CD4-positive, alpha-beta T cell treated with Interleukin-15 for 1 hour (primary cell): ENCODE measurements at places on chromosomes 7 and 10.

DNA sequence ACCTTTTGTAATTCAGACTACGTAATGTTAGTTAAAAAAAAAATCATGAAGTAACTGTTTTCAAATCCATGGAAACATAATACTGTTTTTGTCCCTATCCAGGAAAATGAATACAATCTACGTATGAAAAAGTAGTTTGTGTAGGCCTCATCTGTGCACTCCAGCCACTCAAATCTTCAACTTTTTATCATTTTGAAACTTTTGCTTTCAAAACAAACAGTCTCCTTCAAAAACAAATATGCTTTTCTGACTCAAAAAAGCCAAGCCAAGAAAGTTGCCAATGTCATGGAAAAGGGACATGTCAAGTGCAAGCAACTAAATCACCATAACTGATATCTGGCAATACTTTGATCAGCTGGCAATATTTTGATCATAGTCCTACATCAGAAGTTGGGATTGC lies 13.1 kb downstream of the THNSL1 start:
- no peak for DNase-seq

DNA sequence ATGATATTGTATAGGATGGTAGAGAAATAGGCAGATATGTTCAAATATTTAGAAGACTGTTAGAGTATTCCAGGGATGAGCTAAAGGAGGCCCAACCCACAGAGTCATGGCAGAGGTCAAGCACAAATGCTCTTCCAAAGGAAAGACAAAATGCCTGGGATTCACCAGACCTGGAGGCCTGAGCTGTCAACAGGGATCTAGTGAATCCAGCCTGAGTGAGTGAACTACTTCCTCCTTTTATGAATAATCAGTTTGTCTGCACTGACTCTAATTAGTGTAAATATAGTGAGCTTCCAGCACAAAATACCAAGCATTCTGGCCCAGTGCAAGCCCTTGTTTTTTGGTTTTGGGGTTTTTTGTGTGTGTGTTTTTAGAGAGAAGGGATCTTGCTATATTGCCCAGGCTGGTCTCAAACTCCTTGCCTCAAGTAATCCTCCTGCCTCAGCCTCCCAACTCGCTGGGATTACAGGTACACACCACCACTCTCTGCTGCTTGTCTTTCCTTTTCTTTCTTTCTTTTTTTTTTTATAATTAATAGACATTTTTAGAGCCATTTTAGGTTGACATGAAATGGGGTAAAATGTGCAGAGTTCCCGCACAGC lies 244.4 kb downstream of the SKIDA1 start:
- no peak for DNase-seq

GRCh38 chr10:101848894-101849351 lies 5.3 kb upstream of the KCNIP2 start:
- no peak for DNase-seq

GRCh38 chr7:29574659-29575058 lies 11.0 kb downstream of the PRR15 start:
- no peak for DNase-seq

- no peak for DNase-seq
Observed at GRCh38 chr7:90857603-90858002, 261.5 kb downstream of the CDK14 start.

DNA sequence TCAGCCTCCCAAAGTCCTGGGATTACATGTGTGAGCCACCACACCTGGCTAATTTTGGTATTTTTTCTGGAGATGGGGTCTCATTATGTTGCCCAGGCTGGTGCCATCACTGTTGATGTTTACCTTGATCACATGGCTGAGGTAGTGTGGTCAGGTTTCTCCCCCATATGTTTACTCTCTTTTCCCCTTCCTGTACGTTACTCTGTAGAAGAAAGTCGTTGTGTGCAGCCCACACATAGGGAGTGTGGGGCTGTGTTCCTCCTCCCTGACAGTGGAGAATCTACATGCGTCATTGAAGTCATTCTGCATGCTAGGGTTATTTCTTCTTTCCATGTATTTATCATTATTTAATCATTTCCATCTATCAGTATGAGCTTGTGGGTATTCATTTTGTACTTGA lies 16.3 kb upstream of the ORAI2 start:
- peak; percentile 35 for DNase-seq

DNA sequence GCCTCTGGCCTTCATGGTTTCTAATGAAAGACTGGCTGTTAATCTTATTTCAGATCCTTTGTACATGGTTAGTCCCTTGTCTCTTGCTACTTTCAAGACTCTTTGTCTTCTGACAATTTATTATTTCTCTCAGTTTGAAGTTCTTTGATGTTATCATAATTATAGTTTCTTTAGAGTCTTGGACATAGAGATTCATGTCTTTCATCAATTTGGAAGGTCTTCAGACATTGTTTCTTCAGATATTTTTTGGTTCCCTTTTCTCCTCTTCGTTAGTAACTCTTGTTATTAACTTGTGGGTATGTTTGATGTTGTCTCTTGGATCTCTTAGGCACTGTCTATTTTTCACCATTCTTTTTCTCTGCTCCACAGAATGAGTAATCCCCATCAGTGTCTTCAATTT lies 8.7 kb downstream of the ZNF37A start:
- no peak for DNase-seq

DNA sequence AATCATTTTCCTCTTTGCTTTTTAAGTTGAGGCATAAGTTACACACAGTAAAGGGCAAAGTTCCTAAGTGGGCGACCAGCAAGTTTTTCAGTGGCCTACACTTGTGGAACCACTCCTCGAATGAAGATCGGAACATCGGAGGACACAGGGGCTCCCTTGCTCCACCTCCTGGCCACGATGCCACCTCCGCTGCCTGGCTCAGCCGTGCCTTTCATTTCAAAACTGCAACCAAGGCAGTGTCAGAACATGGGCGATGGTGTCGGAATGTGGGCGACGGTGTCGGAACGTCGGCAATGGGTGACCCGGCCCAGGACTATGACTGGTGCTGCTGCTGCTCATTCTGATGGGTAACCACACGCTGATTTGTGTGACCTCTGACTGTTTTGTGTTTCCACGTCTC lies 9.6 kb upstream of the VIPR2 start:
- no peak for DNase-seq

GRCh38 chr10:33052263-33052875 lies 94.3 kb upstream of the ITGB1 start:
- DNase-seq, result no peak

GRCh38 chr7:70830060-70830395 lies 301.9 kb upstream of the GALNT17 start:
- no peak for DNase-seq

GRCh38 chr10:124640538-124641231 lies 103.5 kb downstream of the FAM53B start:
- DNase-seq, result peak; percentile 58

DNA sequence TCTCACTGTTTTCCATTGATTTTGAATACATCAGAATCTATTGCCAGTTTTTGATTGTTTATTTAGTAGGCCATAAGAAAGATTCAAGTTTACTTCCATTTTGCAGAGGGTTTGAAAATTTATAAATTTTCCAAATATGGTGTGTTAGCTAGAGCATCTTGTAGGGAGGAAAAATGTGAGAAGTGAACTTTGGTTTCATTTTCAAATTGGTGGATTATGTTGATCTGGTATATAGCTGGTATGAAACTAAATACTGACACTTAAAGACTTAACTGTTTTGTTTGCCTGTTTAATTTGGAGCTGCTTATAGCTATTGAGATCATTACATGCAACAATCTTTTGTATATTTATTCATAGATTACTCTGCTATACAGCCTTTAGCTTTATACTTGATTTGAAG lies 108.1 kb downstream of the ADAM22 start:
- DNase-seq, result no peak

DNA sequence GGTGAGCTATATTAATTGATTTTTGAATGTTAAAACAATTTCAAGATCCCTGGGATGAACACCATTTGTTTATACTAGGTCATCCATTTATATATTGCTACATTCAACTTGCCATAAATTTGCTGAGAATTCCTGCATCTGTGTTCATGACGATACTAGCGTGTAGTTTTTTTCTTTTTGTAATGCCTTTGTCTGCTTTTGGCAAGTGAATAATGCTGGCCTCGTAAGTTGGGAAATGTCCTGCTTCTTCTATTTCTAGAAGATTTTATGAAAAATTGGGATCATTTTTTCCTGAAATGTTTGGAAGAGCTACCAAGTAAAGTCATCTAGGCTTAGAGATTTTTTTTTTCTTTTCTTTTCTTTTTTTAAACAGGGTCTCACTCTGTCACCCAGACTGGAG lies 12.9 kb upstream of the MEST start:
- no peak for DNase-seq

DNA sequence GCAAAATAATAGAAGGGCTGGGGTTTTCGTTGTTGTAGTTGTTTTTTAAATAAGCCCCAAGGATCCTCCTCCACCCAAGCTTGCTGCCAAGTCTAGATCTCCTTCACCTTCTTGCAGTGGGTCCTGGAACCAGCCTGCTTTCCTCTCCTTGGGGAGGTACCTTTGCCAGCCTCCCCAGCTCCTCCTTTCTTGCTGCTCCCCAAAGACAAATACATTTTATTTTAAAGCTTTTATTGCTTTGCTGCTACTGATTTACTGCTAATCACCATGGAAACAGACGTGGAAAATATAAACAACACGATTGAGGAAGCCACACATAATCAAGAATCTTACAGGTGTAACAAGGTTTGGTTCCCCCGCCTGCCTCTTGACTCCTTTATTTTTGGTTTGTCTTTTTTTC lies 17.4 kb upstream of the SLF2 start:
- DNase-seq, result no peak

DNA sequence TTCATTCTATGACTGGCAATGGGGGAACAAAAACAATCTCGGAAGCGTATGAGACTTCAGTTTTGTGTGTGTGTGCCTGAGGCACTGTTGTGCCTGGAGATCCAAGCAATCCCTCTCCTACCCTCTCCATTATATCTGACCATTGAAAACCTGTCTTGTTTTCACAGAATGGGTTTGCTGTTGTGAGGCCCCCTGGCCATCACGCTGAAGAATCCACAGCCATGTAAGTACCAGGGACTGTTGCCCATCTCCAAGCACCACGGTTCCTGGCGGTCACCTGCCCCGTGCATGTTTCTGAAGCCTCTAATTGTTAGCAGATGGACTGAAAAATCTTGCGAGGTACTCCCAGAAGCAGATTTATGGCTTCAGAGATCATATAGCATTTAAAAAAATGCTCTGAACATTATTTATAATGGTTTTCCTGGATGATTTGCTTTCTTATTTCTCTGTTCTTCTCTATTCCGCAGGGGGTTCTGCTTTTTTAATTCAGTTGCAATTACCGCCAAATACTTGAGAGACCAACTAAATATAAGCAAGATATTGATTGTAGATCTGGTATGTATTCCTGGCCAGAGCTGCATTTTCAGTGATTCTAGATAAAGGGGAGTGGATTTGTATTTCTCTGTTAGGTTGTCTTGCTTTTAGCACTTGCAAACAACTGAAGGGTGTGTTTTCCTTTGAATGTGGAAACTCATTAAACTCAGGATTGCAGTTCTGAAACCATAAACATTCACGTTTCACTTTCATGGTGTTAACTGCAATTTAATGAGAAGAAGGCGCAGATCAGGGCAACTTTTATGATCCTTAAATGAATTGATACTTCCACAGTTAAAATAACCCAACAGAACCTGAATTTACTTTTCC lies 288.2 kb downstream of the TWIST1 start:
- no peak for DNase-seq

- no peak for DNase-seq
Observed at GRCh38 chr10:1402816-1403507, 334.4 kb downstream of the ADARB2 start.

- DNase-seq, result no peak
Observed at GRCh38 chr7:99618726-99619125, 2.0 kb downstream of the ZSCAN25 start.

DNA sequence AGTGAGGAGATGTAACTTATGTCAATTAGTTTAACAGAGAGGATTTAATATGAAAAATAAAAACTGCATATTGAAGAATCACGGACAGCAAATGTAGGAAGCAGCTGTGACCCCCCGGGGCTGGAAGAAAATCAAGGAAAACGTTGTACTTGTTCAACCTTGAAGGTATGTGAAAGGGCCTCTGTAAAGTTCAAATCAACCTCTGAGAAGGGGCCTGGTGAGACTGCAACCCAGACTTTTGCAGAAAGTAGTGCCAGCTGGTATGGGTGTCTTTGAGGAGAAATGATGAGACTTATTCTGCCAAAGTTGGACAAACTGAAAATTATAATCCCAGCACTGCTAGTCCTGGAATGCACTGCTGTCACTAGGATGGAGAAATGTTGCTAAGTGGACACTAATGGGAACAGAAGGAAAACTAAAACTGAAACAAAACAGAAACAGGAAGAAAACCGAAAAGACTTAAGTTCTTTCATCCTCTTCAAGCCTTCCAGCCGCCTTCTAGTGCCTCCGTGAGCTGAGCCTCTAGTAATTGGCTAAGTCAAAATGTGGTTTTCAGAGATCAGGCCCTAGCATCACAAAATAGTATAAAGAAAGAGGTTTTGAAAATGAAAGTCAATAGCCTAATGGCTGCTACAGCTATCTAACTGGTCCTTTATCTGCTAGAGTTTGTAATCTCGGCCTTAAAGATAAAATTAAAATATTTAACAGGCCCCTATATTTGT lies 253.7 kb upstream of the SORCS1 start:
- no peak for DNase-seq

DNA sequence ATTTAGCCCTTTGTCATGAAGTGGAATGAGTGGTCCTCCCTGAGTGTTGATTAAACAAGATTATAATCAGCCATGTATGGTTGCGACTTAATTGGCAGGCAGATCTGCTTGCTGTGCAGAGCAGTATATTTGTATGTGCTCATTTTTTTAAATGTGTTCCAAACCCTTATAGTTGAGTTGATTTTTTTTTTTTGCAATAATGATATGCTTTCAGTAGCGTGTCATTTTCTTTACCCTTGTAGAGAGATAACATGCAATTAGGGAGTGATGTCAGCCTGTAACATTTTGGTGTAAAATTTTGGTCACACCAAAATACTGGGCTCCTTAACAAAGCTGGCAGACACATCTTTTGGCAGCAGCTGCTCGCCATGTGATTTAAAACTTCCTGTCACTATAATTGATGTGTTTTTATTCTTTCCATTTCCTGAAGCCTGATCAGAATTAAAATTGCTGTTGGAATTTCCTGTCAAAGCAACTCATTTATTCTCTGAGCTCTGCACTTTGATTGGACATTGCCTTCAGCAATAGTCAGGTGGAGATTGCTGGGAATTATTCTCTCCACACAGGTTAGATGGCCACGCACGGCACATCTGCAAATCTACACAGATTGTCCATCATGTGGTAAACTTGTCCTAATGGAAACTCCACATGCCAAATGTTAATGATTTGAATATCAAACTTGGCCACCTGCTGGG lies 125.3 kb downstream of the DYNC1I1 start:
- DNase-seq, result no peak

DNA sequence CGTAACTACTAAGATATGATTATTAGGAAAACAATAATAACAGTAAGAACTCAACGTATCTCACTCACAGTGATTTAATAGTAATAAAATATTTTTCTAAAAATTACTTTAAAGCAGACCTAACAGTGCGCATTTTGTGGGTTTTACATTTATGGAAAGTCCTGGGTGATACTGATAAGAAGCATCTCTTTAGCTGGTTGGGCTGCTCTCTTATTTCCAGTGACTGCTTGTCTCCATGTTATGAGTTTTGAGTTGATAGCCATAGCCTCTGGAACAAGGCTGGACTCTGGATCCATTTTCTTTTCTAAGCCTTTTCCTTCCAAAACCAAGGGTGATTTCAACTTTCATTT lies 29.5 kb upstream of the INHBA start:
- DNase-seq, result no peak
